ENCODE measurements at places on chromosomes 1 and 21. TPM values are rescaled to one million over a fixed set of nuclear protein-coding genes. Genes with fewer than 3 reads are reported as not detected.

DNA sequence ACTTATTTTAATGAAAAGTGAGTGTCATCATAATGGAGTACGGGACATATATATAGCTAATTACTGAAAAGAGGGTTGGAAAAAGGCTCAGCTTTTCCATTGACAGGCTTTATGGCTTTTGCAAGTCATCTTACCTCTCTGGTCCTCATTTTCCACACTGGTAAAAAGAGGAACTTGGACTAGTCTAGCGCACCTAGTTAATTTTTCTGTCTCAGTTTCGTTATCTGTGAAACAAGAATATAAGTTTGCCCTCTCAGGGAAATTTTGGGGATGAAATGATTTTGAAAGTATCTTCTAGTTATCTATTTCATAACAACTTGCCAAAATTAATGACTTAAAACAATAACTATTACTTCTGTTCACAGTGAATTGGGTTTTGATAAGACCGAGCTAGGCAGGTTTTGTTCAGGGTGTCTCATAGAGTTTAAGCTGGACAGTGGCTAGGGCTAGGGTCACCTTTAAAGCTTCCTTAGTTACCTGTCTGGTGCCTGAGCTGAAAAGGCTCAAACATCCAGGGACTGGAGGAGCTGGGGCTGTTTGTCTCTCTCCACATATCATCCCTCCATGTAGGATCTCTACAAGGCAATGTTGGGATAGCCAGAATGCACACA, 91.7 kb downstream of the TYW3 start:
- DNase-seq: no peak

- no peak for DNase-seq
These were observed 104.7 kb downstream of the CAMTA1 start for GRCh38 chr1:6889875-6890480.

GRCh38 chr1:56064705-56065104, 514.7 kb downstream of the PLPP3 start:
- DNase-seq: no peak

- DNase-seq: no peak
These were observed 206.9 kb upstream of the FMN2 start for GRCh38 chr1:239884796-239885195.

DNA sequence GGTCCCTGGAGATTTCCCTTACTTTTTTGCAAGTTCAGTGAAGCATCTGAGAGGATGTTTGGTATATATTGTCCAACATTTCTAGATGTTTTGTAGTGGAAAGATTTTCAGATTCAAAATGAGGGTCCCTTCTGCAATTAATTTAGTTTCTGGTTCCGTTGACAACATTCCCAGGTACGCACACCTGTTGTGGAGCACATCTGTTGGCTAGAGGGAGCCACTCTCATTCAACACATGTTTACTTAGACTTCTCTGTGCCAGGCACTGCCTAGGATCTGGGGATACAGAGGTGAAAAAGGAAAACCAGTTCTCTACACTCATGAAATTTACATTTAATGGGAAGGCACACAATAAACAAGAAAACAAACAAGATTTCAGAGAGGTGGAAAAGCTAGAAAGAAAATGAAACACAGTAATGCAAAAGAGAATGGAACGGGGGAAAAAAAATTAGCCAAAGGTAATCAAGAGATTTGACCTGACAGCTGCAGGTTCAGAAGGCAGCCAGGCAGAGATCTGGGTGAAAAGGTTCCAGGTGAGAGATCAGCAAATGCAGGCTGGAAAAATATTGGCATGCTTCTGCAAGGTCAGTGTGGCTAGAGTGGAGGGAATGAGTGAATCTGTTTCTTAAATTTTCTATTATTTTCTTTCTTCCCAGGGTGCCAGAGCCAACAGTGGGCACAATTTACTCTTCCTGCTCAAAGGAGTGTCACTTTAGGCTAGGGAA, 48.4 kb upstream of the KAZN start:
- no peak for DNase-seq

The CNTN2 gene
- 3.9 TPM for total RNA-seq

GRCh38 chr1:171257607-171258076, 9.3 kb downstream of the FMO1 start:
- DNase-seq: no peak

- DNase-seq: no peak
These were observed 1272.7 kb downstream of the KCNT2 start for GRCh38 chr1:195335541-195335940.

The KRTAP25-1 gene
- total RNA-seq: not detected

DNA sequence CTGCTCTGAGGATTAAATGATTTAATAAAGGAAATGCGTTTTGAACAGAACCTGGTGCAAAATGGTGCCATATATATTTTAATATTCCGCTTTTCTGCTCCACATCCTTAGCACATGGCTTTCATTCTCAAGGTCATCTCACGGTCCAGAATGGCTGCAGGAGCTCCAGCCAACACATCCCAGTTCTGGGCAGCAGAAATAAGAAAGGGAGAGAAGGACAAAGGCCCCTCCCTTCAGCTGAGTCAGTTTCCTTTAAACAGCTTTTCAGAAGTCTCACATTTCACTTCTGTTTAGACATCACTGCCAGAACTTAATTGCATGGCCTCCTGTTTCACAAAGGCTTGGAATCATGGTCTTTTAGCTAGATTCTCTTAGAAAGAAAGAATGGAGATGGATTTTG, 75.2 kb upstream of the LRRN2 start:
- DNase-seq: no peak

The DIRAS3 gene
- total RNA-seq: not detected

- DNase-seq: no peak
These were observed 575 bp downstream of the RRAGC start for GRCh38 chr1:38858833-38859560.

DNA sequence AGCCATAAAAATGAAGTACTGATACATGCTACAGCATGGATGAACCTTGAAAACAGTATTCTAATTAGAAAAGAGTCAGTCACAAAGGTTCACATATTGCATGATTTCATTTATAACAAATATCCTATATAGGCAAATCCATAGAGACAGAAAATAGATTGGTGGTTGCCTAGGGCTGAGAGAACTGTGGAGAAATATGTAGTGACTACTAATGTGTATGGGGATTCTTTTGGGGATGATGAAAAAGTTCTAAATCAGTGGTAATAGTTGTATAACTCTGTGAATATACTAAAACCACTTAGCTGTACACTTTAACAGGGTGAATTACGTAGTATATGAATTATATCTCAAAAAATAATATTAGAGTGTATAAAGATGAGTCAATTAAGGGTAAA, 45.8 kb downstream of the RNF115 start:
- DNase-seq: no peak

GRCh38 chr1:12188657-12189327, 22.0 kb downstream of the TNFRSF1B start:
- DNase-seq: no peak

DNA sequence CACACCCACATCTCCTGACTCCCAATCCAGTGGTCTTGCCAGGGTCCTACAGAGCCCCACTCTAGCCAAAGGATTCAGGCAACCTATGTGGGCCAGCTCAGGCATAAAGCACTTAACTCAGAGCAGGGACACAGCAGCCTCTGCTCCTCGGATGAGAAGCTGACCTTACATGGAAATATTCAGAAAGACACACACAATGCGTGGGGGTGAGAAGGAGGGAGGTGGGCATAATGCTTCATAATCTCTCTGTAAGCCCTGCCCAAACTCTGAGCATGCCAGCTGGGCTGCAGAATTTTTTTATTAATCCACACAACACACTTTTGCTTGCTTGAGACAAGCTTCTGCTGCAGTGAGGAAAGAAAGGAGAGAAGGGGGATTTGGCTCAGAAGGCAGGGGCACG, 21.6 kb downstream of the KCND3 start:
- no peak for DNase-seq

- no peak for DNase-seq
These were observed 23.0 kb upstream of the SPSB1 start for GRCh38 chr1:9269721-9270120.

- no peak for DNase-seq
These were observed 474.3 kb upstream of the C1orf87 start for GRCh38 chr1:60547821-60548220.

GRCh38 chr1:111604931-111605330, 14.7 kb upstream of the RAP1A start:
- no peak for DNase-seq

The HFM1 gene
- total RNA-seq: 0.99 TPM

The SLFNL1 gene
- total RNA-seq: not detected

DNA sequence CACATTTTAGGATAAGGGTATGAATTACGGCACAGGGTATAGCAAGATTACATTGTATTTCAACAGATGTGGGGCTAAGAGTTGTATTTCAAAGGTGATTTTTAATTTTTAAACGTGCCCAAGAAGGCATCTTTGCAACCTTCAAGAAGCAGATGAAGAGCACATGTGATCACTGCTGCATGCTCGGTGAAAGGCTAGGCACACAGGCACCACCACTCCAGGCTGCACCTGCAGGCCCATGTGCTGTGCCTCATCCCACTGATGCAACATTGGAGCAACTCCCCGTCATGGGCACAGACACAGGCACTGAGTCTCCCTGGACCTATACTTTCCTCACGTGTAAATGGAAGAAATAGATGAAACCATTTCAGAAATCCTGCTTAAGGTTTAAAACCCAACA, 23.5 kb downstream of the UBE2G2 start:
- no peak for DNase-seq

DNA sequence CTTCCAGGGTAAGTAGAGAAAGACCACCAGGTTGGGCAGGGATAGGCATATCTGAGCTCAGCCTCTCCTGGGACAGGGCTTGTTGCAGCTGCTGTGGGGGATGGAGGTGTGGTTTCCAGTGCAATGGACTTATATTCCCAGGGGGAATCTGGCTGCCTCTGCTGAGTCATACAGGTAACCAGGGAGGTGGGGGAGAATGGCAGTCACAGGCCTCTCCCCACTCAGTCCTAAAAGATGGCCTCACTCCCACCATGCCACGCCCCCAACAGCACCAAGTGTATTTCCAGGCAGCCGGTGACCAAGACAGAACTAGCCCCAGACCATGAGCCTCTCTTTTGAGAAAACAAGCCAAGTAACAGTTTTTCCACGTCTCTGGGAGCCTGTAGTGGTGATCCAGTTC, 1240.7 kb downstream of the BRINP3 start:
- no peak for DNase-seq

DNA sequence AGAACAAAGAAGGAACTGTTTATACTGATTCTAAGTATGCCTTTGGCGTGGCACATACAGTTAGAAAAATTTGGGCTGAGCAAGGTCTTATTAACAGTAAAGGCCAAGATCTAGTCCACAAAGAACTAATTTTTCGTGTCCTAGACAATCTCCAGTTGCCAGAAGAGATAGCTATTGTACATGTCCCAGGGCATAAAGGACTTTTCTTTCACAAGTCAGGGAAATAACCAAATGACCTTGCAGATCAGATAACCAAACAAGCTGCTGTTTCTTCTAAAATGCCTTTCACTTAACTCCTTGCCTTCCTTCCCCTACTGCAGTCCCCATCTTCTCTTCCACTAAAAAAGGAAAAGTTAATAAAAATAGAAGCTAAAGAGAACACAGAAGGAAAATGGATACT, 4.0 kb downstream of the TEX50 start:
- no peak for DNase-seq

All from H1 (cell line).